ENCODE measurements at places on chromosomes 3 and 15. TPM values are rescaled to one million over a fixed set of nuclear protein-coding genes. Genes with fewer than 3 reads are reported as not detected.

DNA sequence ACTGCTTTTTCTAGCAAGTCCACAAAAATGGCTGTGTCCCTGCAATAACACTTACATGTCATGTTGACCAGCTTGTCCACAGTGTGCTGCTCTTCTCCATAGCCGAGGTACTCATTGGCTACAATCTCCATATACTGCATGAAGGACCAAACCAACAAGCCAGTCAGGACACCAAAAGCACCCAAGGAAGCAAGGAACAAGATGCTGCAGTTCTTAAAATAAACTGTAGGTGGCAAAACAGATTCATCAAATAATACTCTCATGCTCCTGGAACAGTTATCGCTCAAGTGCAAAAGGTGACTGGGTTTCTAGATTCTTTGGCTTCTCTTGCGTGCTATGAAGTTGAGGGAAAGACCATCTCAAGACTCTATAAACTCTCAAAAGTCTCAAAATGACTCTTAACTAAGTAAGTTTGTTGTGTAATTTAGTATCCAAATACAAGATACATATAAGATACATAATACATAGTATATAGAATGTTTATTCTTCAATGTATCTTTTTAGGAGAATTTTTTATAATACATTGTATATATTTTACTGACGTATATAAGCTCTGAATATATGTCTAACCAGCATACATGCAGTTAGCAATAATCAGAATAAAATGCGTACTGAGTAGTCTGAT, 57.0 kb downstream of the NEK10 start:
- no peaks in the 10 kb centered on the region for H3K36me3 ChIP-seq
- no peak for DNase-seq
- no peaks in the 10 kb centered on the region for H3K4me1 ChIP-seq
- no peak overlapping the region for H3K27ac ChIP-seq
- H3K27me3 ChIP-seq: no peaks in the 10 kb centered on the region

PHLDB2 gene
- 250 TPM for total RNA-seq

DNA sequence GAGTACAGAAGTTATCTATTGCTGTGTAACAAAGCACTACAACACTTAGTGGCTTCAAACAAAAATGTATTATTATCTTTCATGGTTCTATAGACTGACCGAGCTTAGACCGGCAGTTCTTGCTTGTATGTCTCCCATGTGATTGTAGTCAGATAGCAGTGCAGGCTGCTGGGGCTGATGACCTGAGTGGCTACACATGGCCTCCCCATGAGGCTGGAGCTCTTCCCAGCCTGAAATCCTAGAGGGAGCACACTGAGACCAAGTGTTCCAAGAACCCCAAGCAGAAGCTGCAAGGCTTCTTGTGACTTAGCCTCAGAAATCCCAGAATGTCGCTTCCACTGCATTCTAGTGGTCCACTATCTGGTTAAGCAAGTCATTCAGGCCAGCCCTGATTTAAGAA, 141.2 kb upstream of the TLE3 start:
- H3K4me3 ChIP-seq: no peak overlapping the region
- H3K27me3 ChIP-seq: peaks cover 5% of the 10 kb centered on the region
- DNase-seq: no peak
- no peaks in the 10 kb centered on the region for H3K36me3 ChIP-seq
- H3K4me1 ChIP-seq: no peaks in the 10 kb centered on the region
- H3K27ac ChIP-seq: no peak overlapping the region

DNA sequence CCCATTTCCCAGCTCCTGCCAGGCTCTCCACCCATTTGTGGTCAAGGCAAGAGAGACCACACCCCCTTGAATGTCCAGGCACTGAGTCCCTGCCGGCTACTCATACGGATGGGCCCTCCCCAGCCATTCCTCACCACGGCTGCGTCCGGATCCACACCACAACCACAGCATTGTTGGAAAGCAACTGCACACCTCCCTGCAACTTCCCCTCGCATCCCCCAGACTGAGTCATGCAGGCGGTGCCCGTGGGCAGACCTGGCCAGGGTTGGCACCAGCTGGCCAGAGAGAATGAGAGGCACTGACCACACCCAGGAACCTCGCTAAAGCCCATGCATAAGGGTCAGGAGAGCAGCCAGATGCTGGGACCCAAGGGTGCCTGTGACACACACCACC, 30.5 kb downstream of the LOXL1 start:
- H3K4me3 ChIP-seq: no peak overlapping the region
- no peaks in the 10 kb centered on the region for H3K27me3 ChIP-seq
- no peak overlapping the region for H3K27ac ChIP-seq
- no peaks in the 10 kb centered on the region for H3K36me3 ChIP-seq
- H3K4me1 ChIP-seq: peaks cover 36% of the 10 kb centered on the region

DNA sequence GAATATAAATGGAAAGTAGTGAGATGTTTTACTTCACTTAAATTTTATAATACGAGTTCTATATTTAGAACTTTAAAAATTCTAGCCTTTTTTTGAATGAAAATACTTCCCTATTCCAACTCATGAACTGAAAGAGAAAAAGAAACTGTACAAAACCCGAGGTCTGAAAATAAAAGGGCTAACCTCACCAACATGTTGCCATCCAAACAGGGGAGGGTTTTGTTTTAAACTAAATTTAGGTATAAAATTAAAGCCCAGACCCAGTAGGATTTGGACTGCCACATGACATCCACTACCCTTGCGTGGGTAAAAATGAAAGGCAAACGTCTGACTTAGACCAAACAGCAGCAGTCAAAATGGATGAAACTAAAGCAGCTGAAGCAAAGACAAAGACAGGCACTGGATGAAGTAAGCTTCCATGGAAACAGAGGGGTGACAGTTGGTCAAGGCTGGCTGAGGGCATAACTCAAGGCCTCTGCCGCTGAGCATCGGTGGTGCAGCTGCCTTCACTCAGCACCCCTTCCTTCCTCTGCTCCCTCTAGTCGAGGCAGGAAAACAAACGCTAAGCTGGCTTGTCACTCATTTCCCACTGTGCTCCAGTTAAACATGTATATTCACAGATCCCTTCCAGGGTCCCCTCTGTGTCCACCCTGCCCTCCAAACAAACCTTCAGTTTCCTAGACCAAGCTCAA, 58.1 kb downstream of the TM4SF4 start:
- no peak for DNase-seq
- H3K4me3 ChIP-seq: no peak overlapping the region
- no peaks in the 10 kb centered on the region for H3K36me3 ChIP-seq
- peak overlapping the region; percentile 3 for H3K27ac ChIP-seq
- peaks cover 80% of the 10 kb centered on the region for H3K4me1 ChIP-seq

DNA sequence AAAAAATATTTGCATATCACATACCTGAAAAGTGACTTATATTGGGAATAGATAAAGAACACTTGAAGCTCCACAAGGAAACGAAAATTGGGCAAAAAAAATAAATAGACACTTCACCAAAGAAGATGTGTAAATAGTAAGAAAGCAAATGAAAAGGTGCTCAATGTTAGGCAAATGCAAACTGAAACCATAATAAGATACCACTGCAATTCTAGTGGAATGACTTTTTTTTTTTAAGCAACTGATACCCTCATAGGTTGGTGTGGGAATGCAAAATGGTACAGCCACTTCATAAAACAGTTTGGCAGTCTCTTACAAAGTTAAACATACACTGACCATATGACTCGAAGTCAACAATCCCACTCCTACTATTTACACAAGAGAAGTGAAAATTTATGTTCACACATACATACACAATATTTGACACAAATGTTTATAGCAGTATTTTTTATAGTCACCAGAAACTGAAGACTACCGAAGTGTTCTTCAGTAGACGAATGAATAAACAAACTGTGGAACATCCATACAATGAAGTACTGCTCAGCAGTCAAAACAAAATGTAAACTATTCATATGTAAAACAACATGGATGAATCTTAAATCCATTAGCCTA, 176.3 kb downstream of the ZMAT3 start:
- no peaks in the 10 kb centered on the region for H3K36me3 ChIP-seq
- DNase-seq: no peak
- H3K4me1 ChIP-seq: no peaks in the 10 kb centered on the region
- no peak overlapping the region for H3K27ac ChIP-seq
- H3K4me3 ChIP-seq: no peak overlapping the region

GRCh38 chr3:110743202-110743601, 328.4 kb upstream of the NECTIN3 start:
- no peaks in the 10 kb centered on the region for H3K4me1 ChIP-seq
- no peak for DNase-seq
- H3K4me3 ChIP-seq: no peak overlapping the region
- no peaks in the 10 kb centered on the region for H3K27me3 ChIP-seq

DZIP1L gene
- total RNA-seq: 4.5 TPM

DNA sequence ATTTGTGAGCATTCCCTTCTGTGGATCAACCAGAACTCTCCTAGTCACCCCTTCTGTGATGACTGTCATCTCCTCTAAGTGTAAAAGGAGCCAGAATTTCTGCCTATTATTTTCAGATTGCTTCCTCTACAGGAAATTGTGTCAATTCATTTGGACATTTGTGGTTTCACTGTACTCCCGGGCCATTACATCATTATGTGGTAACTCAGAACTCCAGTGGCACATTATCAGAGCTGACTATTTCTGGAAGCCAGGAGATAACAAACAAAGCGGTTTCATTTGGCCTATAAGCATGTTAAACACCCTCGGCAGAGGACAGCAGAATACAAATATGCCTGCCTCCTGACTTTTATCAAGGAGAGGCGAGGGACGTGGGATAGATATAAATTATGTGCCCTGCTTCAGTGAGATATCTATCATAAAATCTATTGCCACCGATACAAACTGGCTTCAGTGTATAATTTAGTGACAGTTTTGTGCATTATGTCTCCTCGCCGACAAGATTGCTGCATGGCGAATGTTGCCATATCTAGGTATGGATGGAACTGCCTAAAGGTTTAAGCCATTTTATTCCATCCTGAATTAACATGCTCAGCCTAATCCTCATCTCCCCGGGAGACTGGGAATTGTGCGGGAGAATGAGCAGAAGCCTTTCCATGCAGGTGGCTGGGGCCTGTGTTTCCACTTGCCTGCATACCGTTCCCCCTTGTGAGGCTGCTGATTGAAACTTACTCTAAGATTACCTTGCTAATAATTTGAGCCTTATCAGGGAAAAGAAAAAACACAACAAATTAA, 193.4 kb upstream of the SEMA6D start:
- no peak overlapping the region for H3K27ac ChIP-seq
- no peak for DNase-seq
- H3K27me3 ChIP-seq: no peaks in the 10 kb centered on the region
- H3K36me3 ChIP-seq: no peaks in the 10 kb centered on the region
- no peak overlapping the region for H3K4me3 ChIP-seq
- peaks cover 16% of the 10 kb centered on the region for H3K4me1 ChIP-seq

DNA sequence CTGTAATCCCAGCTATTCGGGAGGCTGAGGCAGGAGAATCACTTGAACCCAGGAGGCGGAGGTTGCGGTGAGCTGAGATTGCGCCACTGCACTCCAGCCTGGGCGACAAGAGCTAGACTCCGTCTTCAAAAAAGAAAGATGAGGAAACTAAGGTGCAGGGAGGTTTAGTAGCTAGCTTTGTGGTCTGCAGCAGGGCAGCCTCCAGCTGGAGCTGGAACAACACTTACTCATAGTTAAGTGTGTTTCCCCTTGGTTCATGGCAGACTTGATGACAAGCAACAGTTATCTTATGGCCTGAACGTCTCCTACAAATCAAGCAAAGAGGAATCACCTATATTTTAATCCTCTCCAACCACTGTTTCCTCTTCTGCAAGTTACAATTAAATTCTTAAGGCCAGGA, 12.6 kb downstream of the KAT2B start:
- H3K4me1 ChIP-seq: peaks cover 47% of the 10 kb centered on the region
- H3K27me3 ChIP-seq: no peaks in the 10 kb centered on the region

PP2D1 gene
- total RNA-seq: not detected

- peaks cover 31% of the 10 kb centered on the region for H3K4me1 ChIP-seq
- peak; percentile 2 for DNase-seq
- H3K36me3 ChIP-seq: no peaks in the 10 kb centered on the region
- H3K27ac ChIP-seq: no peak overlapping the region
- no peaks in the 10 kb centered on the region for H3K27me3 ChIP-seq
Observed at GRCh38 chr15:101010781-101011180, 91.6 kb downstream of the LRRK1 start.
